ENCODE measurements at places on chromosomes 7 and 10.

GRCh38 chr7:156019776-156020565 is 207.7 kb upstream of the SHH start:
- DNase-seq, result no peak

GRCh38 chr10:60167050-60167449 is 222.6 kb downstream of the ANK3 start:
- DNase-seq, result no peak

- DNase-seq, result no peak
Observed at GRCh38 chr10:107423903-107424302, 259.4 kb upstream of the SORCS1 start.

DNA sequence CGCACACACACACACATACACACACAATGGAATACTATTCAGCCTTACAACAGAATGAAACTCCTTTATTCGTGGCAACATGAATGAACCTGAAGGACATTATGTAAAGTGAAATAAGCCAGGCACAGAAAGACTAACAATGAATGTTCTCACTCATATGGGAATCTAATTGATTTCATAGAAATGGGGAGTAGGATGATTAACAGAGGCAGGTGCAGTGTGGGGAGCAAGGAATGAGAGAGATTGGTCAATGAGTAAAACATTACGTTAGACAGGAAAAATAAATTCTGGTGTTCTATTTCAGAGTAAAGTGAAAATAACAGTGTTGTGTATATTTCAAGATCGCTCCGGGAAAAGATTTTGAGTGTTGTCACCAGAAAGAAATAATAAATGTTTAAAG is 694.5 kb downstream of the NXPH1 start:
- no peak for DNase-seq

DNA sequence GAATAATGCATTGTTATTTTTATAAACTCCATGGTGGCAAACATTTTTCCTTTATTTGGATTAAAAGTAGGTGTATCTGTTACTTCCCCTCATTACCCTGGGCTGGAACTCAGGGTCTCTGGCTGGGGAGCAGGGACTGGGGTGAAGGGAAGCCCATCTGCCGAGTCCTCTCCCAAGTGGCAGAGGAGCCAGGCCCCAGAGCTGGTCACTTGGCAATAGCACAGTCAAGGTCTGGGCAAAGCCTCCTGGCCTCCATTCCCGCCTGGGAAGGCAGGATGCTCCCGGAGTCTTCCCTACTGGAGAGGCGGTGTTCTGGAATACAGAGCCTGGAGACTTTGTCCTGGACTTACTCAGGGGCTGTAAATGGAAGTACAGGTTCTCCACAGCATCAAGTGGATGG is 76.2 kb downstream of the CDH23 start:
- DNase-seq, result no peak

DNA sequence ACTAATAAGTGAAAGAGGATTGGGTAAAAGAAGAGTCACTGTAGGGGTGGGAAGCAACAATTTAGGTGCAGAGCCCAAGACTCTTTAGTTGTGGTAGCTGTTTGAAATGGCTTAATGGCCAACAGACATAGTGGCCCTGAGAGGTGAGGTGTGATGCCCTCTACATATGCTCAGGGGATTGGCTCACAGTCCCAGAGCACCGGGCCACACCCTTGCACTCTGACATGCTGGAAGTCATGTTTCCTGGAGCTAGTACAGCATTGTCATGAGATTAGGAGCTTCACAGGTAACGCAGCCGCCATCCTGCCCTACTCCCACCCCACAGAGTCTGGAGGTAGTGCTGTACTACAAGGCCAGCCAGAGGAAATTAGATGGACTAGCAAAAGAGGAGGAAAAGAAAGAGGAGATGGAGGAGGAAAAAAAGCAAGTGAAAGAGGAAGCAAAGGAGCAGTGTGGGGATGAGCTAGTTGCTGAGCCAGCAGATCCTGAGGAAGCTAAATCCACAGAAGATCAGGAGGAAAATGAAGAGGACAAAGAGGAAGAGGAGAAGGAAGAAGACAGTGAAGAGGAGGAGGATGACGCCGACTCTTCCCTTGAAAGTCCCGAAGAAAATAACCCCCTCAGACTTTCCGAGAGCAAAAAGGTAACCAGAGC is 14.8 kb upstream of the FLNC start:
- DNase-seq, result no peak

DNA sequence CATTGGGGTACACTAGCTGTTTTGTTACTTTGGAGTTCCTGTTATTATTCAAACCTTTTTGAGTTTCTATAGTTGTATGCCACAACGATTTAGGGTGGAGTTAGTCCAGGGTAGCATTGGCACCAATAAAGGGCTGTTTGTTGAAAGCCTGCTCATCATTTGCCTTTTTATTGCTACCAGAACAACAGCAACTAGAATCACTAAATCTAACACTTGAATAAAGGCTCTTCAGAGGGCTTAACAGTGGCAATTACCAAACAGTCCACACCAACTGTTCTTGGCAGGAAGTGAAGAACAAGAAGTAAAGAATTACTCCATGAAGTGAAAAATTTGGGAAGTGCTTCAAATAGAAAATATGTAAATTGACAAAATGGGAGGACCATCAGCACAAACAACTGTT is 621.4 kb downstream of the PHTF2 start:
- DNase-seq, result no peak

DNA sequence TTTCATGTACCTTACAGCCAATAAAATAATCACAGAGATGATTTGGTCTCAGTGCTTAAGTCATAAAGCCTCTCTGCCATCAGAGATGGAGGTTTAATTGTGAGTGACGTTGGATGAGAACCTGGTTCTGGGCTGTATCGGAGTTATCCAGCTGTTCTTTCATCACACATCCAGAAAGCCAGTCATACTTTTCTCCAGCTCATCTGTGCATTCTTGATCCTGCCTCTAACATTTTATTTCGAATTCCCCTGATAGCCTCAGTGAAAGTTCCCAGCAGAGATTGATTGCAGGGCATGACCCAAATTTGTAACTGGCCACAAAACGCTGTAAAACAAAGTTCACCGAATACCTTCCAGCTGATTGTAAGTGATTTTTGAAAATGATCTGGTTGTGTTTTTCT is 212.6 kb upstream of the HABP2 start:
- peak; percentile 41 for DNase-seq

GRCh38 chr10:6151087-6151977 is 51.4 kb upstream of the PFKFB3 start:
- peak; percentile 69 for DNase-seq

DNA sequence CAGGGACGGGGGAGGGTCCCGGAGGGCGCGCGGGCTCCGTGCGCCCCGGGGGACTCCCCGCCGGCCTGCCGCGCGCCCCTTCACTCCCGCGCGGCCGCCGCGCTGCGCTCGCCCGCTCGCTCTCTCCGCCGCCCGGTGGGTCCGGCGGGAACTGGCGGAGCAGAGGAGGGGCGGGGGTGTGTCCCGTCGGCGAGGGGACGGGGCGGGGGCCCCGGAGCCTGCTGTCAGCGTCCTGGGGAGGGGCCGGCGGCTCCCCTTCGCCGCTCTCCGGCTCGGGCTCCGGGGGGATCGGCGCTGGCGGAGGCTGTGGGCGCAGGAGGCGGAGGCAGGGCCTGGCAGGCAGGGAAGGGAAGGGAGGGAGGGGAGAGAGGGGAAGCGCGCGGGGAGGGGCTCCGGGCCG is at the start of gene SH3PXD2A:
Gene SH3PXD2A (minus strand): TSS at position 153 of the 400 bp plus-strand sequence. CDS start 310 bp downstream, outside the sequence.
- no peak for DNase-seq

GRCh38 chr7:522071-522950 is 2.7 kb upstream of the PDGFA start:
- peak; percentile 78 for DNase-seq

GRCh38 chr10:69222157-69223027 is 2.3 kb downstream of the HKDC1 start:
- DNase-seq, result peak; percentile 88

DNA sequence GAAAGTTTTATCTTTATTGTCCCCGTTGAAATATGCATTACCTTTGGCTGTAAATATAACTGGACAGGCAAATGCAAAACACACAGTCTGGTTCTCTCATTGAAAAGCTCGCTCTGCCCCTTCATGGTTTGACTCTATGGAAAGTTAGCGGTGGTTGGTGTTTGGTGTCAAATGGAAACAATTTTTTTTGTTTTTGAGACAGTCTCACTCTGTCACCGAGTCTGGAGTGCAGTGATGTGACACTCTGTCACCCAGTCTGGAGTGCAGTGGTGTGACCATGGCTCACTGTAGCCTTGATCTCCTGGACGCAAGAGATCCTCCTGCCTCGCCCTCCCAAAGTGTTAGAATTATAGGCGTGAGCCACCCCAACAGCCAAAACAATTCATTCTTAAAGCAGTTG is 149.7 kb downstream of the LRRC4 start:
- DNase-seq, result no peak

DNA sequence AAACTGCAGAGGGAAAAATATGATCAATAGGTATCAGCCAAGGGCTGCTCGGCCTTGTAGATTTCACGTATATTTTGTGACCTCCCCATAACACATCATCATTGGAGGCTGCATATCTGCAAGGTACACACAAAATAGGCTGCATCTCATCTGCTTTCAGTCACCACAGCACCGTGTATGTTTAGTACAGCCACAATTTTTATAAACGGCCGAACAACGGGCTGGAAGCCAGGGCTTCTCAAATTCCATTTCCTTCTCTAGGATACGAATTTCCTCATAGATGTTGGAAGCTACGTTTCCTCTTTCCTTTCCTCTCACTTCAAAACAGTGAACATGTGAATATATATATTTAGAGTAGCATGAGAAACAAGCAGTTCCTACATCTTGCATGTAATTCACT is 20.2 kb upstream of the FOXK1 start:
- no peak for DNase-seq

GRCh38 chr10:44467090-44467489 is 82.2 kb upstream of the CXCL12 start:
- no peak for DNase-seq

GRCh38 chr10:19930936-19931893 is 115.0 kb downstream of the PLXDC2 start:
- peak; percentile 53 for DNase-seq

- no peak for DNase-seq
Observed at GRCh38 chr7:93958216-93958615, 36.7 kb downstream of the GNG11 start.

DNA sequence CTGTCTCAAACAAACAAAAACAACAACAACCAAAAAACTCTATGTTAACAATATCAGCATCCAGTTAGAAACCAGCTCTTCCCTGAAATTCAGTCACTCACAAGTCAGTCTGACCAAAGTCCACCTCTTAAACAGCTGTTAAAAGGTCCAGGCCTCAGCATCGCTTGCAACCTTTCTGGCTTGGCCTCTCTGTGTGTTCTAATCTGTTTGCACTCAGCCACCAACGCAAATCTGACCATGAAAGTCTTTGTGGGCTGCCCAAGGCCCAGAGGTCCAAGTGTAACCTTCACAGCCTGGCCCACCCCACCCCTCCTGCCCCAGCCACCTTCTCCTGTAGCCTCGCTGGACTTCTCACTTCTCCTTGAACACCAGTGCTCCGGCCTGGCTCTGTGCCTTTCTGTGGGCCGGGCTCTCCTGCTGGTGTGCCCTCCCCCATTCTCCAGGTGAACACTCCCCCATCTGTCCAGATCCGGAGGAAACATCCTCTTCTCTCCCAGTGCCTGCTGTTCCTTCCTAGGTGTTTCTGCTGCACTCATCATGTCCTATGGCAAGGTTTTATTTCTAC is 72.2 kb upstream of the EFCAB10 start:
- DNase-seq, result no peak

- no peak for DNase-seq
Observed at GRCh38 chr10:124470544-124471434, 9.2 kb downstream of the LHPP start.

DNA sequence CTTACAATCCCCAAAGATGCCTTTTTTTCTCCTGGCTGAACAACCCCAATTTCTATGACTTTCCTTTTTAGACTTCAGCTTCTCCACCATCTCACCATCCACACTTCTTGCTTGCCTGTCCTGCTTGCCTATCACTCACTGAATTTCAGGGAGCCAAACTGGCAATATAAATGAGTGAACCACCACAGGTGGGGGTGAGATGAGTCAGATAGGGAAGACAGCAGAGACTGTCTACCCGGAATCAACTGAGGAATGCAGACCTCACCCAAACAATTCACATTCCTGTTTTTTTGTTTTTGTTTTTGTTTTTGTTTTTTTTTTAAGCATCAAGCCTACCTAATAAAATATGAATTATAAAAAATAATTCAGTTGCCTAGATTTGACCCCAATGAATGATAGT is 273.8 kb downstream of the NRG3 start:
- no peak for DNase-seq

DNA sequence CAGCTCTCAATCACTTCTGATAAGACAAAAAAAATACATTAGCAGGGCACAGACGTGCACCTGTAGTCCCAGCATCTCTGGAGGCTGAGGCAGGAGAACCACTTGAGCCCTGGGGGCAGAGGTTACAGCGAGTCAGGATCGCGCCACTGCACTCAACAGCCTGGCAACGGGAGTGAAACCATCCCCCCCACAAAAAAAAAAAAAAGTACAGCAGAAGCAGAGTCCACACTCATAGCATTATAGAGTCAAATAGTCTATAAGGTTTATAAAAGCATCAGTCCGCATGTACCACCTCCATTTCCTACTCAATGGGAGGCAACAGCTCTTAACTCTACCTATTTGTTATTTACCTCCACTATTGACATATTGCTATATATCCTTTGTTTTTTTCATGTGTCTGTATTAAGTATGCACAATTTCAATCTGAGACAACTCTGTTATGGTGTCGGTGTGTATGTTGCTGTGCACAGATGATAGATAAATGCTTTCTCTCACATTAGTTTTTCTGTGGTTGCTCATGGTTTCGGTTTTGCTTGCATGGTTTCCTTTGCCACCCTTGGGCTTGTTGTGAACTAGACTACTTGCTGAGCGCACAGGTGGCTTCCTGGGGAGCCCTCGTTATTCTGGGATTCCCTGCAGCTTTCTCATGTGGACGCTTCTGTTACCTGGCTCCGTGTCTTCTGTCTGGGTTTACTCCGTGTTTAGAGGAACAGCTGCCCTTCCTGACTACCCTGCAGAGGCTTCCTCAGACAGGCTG is 40.4 kb downstream of the PROSER2 start:
- no peak for DNase-seq

- peak; percentile 59 for DNase-seq
Observed at GRCh38 chr10:23338155-23338828, 6.3 kb downstream of the C10orf67 start.

DNA sequence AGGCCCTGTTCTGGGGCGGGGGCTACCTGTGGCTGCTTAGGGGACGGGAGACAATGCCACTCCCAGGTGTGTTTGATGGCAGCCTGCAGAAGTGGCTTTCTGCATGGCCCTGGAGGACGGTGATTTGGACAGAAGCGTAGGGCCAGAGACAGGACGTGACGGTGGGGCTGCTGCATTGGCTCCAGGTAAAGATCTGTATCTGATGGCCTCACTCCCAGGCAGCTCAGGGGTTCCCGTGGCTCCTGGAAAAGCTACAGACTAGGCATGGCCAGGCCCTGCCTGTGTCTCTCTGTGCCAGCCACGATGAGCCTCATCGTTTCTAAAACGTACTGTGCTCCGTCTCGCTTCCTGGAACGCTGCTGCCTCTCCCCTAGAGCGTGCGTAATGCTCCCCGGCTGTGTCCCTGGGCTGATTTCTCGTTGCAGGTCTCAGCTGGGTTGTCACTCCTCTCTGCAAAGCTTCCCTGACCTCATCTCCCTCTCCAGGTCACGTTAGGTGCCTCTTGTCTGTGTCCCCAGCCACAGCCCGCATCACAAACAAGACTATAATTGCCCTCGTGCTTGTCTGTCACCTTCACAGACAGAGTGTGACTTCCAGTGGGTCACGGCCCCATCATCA is 12.6 kb downstream of the GTF2IRD1 start:
- no peak for DNase-seq

GRCh38 chr7:935874-936385 is 18.6 kb downstream of the ADAP1 start:
- DNase-seq, result no peak

- no peak for DNase-seq
Observed at GRCh38 chr7:35967366-35968139, 166.7 kb downstream of the SEPTIN7 start.
